ENCODE measurements at places on chromosomes 5 and 9.

- DNase-seq: no peak
These were observed 71.6 kb downstream of the GCNT1 start for GRCh38 chr9:76530458-76531110.

GRCh38 chr9:19127871-19128500 is 694 bp upstream of the PLIN2 start:
- no peak for DNase-seq

GRCh38 chr9:16368237-16369087 is 502.0 kb downstream of the BNC2 start:
- DNase-seq: no peak

GRCh38 chr5:90549729-90550275 is 8.8 kb upstream of the ADGRV1 start:
- no peak for DNase-seq

- no peak for DNase-seq
These were observed 400.3 kb downstream of the ARHGEF28 start for GRCh38 chr5:74026310-74026709.

GRCh38 chr5:167916261-167916691 is 375.2 kb upstream of the WWC1 start:
- no peak for DNase-seq

DNA sequence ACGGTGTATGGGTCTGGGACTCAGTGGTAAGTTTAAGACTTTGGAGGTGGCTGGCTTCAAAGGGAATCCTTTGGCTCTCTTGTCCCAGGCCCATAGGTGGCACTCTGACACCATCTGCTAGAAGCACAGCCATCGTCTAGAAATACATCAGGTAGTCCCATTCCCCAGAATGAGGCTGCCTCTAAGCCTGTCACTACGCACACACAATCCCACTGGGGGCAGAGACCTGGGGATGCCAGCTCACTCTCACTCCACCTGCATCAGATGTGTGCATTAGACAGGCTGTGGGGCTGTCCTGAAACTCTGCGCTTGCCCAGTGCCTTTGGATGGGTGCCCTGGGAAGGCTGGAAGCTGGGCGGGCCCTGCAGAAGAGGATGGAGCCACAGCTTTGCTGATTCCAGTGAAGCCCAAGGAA is 127.5 kb upstream of the PANK3 start:
- DNase-seq: no peak

DNA sequence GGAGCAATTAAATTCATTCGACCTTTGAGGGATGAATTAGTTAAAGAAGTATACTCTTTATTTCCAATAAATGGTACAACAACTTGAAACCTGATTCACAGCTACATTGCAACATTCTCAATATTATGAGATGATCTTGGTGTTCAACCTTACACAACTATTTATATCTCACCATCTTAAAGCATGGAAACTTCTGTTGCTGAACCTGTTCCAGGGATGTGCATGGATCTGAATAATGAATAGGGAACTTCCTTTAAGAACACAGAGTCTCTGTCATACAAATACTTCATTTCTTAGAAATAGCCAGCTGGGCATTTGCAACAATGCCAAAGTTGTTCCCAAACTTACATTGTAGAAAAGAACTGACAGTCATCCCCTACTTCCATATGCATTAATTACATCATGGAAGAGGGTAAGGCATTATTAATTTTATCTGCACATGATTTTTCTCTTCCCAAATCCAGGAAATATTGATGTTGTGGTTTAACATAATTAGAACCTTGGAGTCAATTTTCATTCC is 39.8 kb upstream of the CCDC112 start:
- DNase-seq: no peak

GRCh38 chr5:81908044-81908443 is 63.8 kb upstream of the ATG10 start:
- no peak for DNase-seq

DNA sequence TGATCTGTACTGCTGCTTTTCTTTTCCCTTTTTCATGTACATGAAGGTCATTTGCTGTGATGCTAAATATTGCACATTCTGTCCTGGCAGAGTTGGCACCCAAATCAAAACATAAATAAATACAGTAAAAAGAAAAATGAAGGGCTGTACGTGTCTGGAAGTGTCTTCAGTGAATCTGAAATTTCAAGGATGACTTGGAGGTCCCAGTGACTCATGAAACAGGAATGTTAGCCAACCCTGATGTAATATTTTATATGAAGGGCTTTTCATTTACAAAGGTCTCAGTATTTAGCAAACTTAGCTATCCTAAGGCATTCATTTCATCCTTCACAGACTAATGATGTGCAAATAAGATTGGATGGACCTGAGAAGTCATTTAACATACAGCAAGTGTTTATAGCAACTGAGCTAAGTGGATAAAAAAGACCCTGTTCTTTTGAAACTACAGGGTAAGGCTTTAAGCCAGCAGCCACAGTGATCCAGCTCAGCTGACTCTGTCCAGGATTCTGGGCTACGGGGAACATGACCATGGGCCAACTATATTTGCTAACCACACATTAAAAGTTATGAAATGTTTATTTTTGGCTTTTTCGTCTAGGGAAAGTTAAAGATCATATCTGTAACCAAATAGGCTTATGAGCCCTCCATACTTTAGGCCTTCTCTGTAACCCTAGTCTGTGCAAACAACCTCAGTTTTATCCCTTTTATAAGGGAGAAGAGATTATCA is 104.0 kb upstream of the DMRTA1 start:
- DNase-seq: no peak

GRCh38 chr5:34037726-34038125 is 5.3 kb downstream of the C1QTNF3 start:
- no peak for DNase-seq

DNA sequence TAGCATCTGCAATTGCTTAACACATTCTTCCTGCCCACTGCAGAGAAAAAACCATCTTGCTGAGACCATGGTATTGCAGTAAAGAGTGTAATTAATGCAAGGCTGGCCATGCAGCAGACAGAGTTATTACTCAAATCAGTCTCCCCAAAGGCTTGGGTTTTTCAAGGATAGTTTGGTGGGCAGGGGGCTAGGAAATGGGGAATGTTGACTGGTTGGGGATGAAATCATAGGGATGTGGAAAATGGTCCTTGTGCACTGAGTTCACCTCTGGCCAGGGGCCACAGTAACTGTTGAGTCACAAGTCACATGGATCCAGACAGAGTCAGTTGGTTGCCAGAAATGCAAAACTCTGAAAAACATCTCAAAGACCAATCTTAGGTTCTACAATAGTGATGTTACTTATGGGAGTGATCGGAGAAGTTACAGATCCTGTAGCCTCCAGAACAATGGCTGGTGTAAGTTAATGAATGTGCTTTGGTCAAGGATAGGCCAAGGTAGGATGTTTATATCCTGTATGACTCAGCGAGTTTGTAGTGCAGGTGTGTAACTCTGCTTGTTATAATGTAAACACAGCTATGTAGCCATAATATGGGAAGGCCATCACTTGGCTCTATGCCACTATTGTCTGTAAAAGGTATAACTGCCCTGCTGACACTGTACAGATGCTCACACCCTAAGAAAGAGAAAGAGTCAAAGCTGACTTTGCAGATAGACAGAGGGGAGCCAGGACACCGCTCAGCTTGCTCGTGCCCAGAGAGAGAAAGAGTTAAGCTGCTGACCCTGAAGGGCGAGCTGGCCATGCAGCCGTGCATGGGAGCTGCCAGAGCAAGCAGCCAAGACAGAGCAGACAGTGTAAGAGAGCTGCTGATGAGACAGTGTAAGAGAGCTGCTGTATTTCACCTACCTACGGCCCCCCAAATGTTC is 27.2 kb downstream of the C9orf152 start:
- no peak for DNase-seq
